Activated CD4-positive, alpha-beta T cell treated with anti-CD3 and anti-CD28 coated beads, Interleukin-2, Interleukin-6, amounts not matched to agents 100 ng/mL and 50 ng/mL, durations not matched to agents 16 hours and 8 hours (primary cell): ENCODE measurements at places on chromosomes 7 and 10.

DNA sequence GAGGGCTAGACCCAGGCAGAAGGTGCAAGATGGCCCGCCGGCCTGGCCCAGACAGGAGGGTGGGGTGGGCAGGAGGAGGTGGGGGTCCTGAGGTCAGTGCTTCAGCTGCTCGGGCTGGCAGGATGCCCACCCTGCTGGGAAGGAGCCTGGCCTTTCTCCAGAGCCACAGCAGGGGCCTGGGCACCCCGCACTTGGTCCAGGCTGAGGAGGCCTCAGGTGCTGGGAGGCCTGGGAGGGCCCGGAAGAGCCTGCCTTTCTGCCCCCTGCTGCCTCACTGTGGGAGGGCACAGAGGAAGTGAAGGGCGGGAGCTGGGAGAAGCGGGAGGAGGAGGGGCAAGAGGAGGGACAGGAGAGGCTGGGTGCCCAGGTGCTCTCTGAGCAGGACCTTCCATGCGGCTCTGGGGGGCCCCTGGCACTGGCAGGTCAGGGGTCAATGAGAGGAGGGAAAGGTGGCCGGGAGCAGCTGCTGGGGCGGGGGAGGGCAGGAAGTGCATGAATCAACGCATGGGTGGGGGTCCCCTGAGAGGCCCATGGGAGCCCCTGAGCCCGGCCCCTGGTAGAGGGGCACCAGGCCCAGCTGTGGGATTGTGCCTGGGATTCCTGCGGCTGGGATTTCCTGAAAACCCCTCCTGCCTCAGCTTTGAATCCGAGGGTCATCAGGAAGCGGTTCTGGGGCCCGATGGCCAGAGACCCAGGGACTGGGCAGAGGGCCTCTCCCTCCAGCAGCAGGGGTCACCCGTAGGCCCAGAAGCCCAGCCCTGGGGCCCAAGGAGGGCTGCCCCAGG is 49.9 kb downstream of the PWWP2B start:
- peak; percentile 87 for DNase-seq

- no peak for DNase-seq
Observed at GRCh38 chr7:94649450-94649849, 6.5 kb downstream of the SGCE start.

DNA sequence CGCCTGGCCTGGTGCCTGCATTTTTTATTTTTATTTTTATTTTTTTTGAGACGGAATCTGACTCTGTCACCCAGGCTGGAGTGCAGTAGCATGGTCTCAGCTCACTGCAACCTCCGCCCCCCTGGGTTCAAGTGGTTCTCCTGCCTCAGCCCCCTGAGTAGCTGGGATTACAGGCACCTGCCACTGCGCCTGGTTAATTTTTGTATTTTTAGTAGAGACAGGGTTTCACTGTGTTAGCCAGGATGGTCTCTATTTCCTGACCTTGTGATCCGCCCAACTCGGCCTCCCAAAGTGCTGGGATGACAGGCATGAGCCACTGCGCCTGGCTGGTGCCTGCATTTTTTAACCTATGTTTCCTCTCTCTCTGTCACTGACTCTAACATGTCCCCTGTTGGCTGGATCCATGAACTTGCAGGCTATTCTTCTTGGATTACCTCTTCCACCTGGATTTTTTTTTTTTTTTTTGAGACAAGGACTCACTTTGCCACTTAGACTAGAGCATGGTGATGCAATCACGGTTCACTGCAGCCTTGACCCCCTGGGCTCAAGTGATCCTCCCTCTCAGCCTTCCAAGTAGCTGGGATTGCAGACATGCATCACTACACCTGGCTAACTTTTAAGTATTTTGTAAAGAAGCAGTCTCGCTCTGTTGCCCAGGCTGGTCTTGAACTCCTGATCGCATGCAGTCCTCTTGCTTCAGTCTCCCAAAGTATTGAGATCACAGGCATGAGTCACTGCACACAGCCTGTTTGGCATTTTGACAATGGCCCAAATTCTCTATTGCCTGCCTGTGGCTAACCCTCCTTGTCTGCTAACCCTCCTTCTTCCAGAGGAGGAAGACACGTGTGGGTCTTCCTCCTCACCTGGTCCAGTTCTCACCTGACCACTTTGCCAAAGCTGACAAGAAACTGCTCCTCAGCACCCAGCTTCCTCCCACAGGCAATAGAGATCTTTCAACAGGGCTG is 23.0 kb upstream of the PRPF18 start:
- DNase-seq: no peak

- DNase-seq: no peak
Observed at GRCh38 chr10:98367604-98368451, 47.2 kb downstream of the PYROXD2 start.
